ENCODE measurements at places on chromosomes 12 and 14. TPM values are rescaled to one million over a fixed set of nuclear protein-coding genes. Genes with fewer than 3 reads are reported as not detected.

PROX2 gene
- total RNA-seq, result 0.06 TPM

STXBP6 gene
- 49.3 TPM for total RNA-seq

GLIPR1 gene
- 20.7 TPM for total RNA-seq

COX8C gene
- total RNA-seq, result not detected

SCNN1A gene
- 0.40 TPM for total RNA-seq

CATSPERB gene
- 2.1 TPM for total RNA-seq

NANOG gene
- 0.20 TPM for total RNA-seq

IFNG-AS1 gene
- 0.22 TPM for total RNA-seq

SIRT4 gene
- 4.7 TPM for total RNA-seq

NRL gene
- 2.4 TPM for total RNA-seq

ADCY4 gene
- total RNA-seq, result 3.5 TPM

BIN2 gene
- 7.2 TPM for total RNA-seq

KRT71 gene
- total RNA-seq, result 0.06 TPM

GPRC5D gene
- not detected for total RNA-seq
